ACHN (cell line): ENCODE measurements at places on chromosomes 1 and 21.

GRCh38 chr21:14453339-14454015 lies 70.5 kb upstream of the HSPA13 start:
- no peak for DNase-seq

DNA sequence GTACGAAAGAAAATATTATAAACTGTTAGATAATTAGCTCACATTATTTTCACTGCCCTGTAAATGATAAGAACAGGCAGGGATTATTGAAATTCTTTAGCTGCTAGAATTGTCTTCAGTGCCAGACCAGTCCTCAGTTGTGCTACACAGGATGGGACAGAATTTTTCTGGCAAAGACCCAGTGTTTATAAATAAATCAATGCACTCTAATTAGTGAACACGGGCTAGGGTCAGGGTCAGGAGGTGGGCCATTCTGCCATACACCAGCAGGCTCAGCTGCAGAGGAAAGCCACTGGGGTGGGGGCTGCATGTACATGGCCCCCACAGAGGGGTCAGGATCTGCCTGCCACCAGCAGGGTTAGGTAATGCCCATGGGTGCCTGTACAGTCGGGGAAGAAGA lies 6.4 kb downstream of the BCAR3 start:
- DNase-seq = no peak

DNA sequence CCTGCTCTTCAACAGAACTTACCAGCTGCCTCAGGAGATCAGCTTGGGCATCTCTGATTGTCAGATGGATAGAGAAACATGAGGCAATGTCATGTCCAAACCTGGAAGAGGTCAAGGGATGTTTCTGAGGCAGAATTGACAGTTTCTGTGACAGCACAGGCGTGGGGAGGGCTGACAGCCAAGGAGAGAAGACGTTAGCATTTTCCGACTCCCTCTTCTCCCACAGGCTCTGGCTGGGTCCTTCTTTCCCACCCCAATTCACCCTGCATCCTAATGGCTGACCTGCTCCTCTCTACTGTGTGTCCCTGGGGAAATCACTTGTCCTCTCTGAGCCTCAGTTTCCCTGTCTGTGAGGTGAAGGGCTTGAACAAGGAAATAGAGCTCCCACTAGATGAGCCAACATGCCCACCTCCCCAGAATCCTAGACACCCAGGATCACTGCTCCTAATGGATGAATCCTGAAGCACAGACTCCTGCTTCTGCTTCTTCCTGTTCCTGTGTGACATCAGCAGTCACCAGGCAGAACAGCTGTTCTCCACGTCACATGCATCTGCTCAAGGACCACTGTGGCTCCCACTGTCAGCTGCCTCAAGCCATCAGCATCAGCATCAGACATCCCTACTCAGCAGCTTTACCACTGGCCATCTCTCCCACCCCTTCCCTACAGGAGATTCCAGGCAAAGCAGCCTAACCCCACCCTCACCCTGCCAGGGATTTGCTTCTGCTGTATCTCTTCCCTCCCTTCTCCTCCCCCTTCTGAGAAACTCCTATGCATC lies 408.0 kb downstream of the MATN1 start:
- peak; percentile 1 for DNase-seq

- peak; percentile 37 for DNase-seq
These were observed 74.4 kb downstream of the PTGS2 start for GRCh38 chr1:186605762-186606350.

DNA sequence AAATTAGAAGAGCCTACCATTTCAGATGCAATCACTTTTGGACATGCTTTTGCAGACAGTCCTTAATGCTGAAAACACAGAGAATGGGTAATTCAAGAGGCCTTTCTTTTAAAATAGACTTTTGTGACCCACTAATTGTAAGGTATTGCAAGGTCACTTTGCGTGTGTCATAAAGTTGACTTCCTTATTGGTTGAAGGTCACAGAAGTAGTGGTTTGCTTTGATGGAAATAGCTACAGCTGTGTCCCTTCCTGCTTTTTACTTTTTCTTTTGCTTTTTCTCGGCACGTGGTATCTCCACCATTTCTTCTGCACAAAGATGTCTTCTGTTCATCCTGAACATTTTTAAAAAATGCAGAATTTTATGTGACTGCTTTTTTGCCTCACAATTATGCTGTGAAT lies 146.8 kb downstream of the DYRK1A start:
- no peak for DNase-seq

GRCh38 chr1:112527266-112528010 lies 18.7 kb downstream of the WNT2B start:
- DNase-seq = peak; percentile 77

DNA sequence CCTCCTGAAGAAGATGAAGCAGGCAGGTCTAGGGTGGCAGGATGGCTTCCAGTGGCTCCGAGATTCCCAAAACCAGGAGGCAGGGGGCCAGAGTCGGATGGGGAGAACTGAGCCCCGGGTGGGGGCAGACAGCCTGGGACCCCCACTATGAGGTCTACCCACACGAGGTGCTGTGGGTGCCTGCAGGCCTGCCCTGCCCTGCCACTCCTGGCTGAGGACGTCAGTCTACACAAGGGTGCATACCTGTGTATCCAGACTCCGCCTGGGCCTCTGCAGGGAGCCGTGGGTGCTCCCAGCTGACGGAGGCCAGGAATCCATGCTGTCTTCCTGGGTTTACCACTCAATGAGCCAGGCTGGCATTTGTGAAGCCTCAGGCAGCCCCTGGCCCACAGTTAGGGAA lies 80.3 kb downstream of the PRDM16 start:
- DNase-seq = no peak

- DNase-seq = no peak
These were observed 845 bp upstream of the RGS5 start for GRCh38 chr1:163203561-163203960.

DNA sequence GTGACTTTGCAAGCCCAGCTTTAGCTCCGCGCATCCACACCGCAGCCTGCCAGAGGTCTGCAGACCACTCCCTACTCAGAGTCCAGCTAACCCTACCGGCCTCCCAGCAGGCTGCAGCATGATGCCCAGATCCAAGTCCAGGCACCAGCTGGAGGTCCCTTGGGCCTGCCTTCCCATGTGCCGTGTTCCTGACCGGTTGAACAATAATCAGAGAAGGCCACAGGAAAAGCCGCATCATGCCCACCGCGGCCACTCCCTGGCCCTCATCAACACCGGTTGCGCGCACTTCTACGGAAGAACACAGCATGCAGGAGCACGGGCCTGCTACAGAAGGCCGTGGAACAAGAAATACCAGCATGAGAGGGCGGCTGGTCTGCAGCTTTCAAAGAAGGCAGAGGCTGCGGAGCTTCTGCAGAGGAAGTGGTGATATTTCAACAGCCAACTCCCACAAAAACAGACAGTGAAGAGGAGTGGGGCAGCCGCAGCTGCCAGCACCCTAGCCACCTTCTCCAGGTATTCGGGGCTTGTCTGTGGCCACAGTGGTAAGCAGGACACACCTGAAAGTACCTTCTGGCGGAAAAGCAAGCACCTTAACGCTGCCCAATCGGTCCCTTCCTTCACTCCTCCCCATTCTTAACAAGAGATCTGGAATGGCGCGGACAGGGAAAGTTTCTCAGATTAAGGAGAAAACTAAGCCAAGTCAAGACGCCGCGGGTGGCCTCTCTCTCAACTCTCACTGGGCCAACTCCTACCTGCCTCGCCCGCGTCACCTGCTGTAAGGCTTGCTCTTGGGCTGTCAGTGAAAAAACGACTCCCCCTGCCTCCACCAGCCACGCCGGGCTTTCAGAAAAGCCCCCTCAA lies 1.5 kb downstream of the PGBD5 start:
- DNase-seq = no peak

- DNase-seq = no peak
These were observed 22.7 kb upstream of the CHIA start for GRCh38 chr1:111267801-111268508.

- no peak for DNase-seq
These were observed 17.5 kb downstream of the ASAP3 start for GRCh38 chr1:23466423-23466989.

DNA sequence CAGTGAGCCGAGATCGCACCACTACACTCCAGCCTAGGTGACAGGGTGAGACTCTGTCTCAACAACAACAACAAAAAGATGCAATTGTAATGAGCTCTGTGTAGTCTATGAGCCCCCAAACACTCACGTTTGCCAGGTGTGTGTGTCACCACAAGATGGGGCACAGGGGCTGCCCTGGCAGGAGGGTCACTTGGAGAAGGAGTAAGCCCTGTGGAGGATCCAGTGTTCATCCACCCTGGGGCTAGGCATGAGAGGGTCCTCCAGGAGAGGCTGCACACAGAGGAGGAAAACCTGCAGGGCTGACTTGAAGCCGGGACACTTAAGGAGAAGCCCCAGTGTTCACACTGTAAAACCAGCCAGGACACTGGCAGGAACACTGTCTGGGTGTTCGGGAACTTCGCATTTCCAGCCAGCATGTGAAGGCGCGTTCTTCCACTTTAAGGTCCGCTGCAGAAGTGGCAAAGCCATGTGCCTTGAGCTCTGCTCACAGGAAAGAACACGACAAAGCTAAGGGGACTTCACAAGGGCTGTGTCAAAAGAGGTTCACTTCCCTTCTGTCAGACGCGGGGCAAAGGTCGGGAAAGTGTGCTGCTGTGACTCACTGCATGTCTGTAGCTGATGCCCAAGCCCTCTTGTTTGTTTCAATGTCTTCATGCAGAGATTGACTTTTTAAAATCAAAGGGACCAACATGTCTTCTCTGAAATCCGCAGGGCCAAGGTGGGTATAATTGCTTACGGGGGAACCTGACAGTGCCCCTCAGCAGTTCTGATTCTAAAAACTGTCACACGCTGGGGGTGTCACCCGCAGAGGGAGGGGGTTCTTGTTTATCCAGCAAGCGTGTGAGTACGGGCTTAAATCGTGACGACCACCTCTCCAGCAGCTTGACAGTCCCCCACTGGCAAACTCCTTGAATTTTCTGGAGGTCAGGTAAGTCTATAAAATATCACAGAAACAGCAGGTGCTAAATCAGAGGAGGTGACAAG lies 102.8 kb downstream of the RIPK4 start:
- DNase-seq = peak; percentile 7

DNA sequence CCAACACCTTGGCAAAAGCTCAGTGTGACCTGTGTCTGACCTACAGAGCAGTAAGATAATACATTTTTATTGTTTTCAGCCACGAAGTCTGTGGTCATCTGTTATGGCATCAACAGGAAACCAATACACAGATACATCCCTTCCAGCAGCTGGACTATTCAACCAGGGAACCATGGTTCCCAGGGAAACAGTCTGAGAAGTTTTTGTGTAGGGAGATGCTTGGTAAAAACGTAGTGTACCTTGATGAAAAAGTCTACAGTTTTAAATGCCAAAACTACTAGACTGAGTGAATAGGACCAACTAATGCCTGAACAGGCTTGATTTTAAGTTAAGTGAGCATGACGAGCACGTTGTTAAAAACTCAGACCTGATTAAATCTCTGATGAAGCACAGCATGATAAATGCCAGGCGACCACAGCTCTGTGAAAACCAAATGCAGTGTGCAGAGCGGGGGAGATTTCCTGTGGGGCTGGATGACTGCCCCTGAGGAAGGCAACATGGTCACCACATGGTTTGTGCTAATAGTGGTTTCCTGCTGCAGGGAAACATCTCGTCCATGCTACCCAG lies 228.9 kb downstream of the TNR start:
- DNase-seq = no peak

GRCh38 chr1:10814976-10815857 lies 18.8 kb upstream of the CASZ1 start:
- no peak for DNase-seq

DNA sequence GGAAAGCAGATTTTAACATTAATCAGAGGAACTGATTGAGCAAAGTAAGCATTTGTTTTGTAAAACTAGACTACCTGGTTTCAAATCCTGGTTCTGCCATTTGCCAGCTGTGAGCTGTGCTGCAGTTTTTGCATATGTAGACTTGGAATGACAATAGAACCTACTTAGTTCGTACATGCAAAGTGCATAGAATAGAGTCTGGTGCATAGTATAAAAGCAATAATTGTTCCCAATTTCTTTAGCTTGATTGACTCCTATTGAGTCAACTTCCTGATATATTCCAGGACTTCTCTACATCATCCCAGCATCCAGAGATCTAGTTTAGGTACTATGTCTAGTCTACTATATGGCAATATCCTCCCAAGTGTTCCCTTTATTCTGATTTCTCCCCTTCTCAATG lies 144.4 kb upstream of the FGGY start:
- DNase-seq = no peak

DNA sequence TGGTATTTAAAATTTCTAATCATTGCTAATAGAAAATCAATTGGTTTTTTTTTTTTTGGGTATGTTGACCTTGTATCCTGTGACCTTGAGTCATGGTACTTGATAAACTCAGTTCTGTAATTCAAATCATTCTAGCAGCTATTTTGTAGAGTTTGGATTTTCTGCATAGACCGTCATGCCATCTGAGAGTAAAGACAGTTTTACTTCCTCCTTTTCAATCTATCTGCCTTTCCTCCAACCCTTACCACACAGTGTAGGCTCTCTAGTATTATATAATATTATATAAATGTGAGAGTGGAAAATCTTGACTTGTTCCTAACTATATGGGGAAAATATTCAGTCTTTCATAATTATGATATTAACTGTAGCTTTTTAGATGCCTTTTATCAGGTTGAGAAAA lies 7.0 kb downstream of the TDRD5 start:
- DNase-seq = no peak

GRCh38 chr1:162922201-162922600 lies 61.2 kb upstream of the CCDC190 start:
- DNase-seq = no peak

DNA sequence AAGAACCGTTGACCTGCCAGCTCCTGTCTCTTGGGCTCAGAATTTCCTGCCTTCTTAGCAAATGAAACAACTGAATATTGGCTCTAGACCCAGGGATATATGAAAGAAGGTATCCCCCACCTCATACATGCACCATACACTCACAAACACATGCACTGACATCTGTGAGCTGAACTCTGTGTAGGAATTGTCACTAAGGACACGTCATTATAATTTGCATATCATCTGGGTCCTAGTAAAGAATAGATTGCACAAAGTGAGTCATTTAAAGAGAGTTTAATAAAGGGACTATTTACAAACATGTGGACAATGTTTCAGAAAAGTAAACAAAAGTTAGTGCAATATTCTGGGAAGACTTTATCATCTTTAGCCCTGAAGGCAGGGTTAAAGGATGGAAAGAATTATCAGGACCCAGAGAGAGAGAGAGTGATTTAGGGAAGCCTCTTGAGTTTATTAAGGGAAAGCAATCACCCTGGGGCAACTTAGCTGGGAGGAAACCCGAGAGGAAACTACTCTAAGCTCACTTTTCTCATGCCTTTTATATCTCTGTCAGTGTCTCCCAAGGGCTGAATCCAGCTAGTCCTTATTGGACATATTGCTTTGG lies 74.1 kb upstream of the PLA2G4A start:
- no peak for DNase-seq

GRCh38 chr21:30515681-30516080 lies 13.7 kb upstream of the KRTAP19-5 start:
- no peak for DNase-seq

- no peak for DNase-seq
These were observed 33.0 kb downstream of the KCNC4 start for GRCh38 chr1:110243146-110243545.

DNA sequence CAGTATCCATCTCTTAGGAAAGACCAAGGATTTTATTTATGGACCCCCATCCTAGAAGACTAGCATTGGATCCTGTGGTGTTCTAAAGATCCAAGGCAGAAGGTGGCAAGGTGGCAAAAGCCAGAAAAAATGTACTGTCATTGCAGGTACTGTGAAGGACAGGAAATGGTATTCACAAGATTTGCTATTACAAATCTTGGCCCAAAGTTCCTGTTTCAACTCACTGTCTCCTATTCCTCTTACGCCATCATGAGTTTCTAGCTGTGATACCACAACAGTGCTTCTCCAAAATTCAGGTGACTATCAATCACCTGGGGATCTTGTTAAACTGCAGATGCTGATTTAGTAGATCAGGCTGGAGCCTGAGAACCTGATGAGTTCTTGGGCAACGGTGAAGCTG lies 21.4 kb downstream of the ACP6 start:
- no peak for DNase-seq

- DNase-seq = no peak
These were observed 69.3 kb upstream of the ANGPTL3 start for GRCh38 chr1:62528015-62528414.
